ENCODE measurements at places on chromosomes 4 and X.

GRCh38 chrX:153772316-153773217 is 8.3 kb upstream of the SRPK3 start:
- DNase-seq, result no peak

DNA sequence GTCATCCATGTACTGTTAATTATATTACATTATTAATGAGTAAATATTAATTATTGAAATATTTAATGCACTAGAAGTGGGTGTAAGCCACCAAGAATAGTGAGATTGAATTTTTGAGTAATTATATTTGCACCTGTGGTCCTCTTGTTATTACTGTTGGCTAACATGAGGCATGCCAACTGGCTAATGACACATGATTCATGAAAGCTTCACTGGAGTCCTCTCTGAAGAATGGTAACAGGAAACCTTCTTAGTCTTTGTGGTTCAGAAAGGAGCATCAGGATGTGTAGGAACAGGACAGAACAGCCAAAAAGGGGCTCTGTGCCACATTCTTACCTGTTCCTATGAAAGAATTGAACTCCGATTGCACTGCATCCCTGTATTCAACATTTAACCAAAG is 65.2 kb downstream of the SLC4A4 start:
- DNase-seq, result no peak

- no peak for DNase-seq
Measured at GRCh38 chrX:46263494-46263893, 281.7 kb downstream of the ZNF674 start.

DNA sequence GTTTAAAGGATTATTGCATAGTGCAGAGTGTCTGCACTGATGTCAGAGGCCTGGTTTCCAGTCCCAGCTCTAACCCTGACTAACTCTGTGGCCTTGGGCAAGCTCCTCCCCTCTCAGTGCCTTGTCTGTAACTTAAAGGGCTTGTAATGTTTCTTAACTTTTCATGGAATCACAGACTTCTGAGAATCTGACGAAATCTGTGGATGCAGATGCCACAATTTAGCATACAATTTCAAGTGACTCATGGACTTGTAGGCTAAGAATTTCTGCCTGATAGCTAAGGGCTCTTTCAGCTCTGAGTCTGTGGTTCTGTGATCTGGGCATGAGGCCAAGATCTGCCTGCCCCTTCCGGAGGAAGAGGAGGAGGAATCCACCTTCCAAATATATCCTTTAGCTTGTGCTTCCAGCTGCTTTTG is 236.9 kb downstream of the AR start:
- DNase-seq, result no peak

- DNase-seq, result no peak
Measured at GRCh38 chr4:99382745-99383360, 30.3 kb upstream of the ADH1C start.

DNA sequence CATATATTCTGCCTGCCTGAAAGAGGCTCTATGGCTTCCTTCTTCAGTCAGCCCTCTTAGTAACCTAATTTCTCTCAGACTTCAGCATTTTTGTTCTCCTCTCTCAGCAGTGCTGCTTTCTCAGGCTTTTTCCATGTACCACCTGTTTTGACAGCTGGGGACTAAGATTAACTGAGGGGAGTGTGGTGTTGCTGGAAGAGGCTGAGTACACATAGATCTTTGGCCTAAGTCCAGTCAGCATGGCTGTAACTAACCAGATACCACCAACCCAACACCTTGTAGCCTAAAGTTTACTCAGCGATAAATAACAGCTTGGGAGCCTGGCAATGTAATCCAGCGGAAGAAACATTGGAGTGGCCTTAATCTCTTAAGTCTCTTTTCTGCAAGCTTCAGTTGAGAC is 85.5 kb downstream of the RTL3 start:
- no peak for DNase-seq

- no peak for DNase-seq
Measured at GRCh38 chrX:17596061-17596460, 141.2 kb upstream of the SCML1 start.

GRCh38 chrX:139126493-139126892 is 404.0 kb upstream of the F9 start:
- DNase-seq, result no peak

DNA sequence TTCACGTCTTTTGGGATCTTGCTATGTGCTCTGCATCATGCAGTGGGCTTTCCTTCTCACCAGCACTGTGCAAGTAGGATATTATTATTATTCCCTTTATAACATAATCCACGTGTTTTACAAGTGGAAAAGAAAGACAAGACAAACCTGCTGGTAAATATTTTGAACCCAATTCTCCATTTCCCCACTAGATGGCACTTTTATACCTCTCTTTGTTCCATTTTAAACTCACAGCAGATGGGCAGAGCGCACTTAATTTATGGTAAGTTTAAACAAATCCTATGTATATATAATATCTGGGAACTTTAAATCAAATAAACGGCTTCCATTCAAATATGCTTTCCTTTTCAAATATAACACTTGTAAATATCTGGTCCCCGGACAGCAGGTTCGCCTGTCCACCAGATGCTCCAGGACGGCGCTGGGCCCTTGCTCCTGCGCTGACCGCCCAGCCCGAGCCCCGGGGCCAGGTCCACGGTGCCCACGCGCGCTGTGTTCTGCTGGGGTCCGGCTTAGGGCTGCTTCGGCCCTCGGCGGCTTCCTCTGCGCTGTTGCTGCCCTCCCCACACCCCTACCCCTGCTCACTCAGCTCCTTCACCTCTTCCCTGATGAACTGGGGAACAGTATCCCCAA is 31.1 kb downstream of the F11 start:
- no peak for DNase-seq

- DNase-seq, result no peak
Measured at GRCh38 chrX:154000051-154000450, 19.7 kb downstream of the IRAK1 start.

GRCh38 chr4:81913427-81913879 is 441.7 kb upstream of the RASGEF1B start:
- peak; percentile 10 for DNase-seq

DNA sequence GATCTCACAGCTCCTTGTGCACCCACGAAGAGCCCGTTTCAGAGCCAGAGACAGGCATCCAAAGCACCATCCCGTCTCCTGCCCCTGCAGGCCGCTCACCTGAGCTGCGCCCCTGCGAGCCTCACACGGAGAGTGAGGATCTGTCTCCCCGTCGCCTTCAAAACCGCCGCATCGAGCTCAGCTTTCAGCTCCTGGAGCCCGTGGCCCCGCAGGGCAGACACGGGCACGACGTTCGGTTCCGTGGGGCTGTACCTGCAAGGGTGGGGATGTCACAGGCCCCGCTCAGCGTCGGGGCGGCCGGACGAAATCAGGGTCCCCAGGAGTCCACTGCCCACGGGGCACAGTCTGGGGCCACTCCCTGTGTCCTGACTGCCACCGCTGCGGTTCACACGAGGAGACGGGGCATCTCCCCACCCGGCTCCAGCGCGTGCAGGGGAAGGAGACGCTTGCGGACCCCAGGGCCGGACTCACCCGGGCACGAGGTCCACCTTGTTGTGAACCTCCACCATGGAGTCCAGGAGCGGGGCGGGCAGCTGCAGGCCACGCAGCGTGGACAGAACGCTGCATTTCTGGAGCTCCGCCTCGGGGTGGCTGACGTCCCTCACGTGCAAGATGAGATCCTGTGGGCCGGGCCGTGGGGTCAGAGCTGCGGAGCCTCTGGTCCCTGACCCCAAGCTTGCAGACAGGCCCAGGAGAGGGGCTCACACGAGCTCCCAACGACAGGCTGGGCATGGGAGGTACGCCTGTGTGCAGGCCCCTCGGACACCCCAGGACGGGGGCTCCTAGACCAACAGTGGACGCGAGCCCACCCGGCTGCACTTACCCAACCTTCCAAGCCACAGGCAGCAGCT is 11.1 kb downstream of the GTPBP6 start:
- DNase-seq, result no peak

- no peak for DNase-seq
Measured at GRCh38 chr4:139794158-139794954, 128.7 kb downstream of the MGST2 start.

DNA sequence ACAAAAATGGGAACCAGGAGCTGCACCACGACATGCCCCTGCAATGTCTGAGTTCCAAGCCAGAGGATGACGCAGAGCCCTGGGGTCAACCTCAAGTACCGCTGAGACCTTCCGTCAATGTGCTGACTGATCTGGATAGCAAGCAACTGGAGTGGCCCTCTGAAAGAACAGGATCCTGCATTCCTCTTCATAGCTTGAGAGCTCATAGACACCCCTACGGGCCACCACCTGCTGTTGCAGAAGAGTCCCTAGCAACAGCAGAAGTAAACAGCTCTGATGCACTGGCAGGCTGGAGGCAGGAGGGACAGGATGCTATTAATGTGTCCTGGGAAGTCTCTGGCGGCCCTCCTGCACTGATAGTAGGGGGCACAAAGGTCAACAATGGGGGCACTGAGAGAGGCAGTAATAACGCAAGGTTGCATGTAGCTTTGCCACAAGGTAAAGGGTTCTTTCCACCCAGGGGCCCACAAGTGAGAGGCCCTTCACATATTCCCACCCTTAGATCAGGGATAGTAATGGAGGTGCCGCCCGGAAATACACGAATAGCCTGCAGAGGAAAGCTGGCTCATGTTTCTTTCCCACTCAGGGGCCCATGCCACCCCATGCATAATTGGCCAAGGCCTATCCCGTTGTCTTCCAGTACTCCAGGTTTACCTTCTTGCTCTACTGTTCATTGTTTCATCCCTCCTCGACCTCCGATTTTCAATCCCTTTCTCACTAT is 1.3 kb downstream of the PRR32 start:
- no peak for DNase-seq

GRCh38 chr4:157219711-157220370 is 687 bp upstream of the GRIA2 start:
- DNase-seq, result no peak

DNA sequence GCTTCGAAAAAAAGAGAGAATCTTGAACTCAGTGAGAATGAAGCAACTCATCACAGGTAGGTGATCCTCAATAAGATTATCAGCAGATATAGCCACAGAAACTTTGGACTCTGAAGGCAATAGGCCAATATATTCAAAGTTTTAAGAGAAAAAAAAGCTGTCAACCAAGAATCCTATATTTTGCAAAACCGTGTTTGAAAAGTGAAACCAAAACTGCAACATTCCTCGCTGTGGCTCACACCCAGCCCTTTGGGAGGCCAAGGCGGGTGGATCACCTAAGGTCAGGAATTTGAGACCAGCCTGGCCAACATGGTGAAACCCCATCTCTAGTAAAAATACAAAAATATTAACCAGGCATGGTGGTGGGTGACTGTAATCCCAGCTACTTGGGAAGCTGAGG is 22.8 kb downstream of the MAD2L1 start:
- DNase-seq, result no peak

DNA sequence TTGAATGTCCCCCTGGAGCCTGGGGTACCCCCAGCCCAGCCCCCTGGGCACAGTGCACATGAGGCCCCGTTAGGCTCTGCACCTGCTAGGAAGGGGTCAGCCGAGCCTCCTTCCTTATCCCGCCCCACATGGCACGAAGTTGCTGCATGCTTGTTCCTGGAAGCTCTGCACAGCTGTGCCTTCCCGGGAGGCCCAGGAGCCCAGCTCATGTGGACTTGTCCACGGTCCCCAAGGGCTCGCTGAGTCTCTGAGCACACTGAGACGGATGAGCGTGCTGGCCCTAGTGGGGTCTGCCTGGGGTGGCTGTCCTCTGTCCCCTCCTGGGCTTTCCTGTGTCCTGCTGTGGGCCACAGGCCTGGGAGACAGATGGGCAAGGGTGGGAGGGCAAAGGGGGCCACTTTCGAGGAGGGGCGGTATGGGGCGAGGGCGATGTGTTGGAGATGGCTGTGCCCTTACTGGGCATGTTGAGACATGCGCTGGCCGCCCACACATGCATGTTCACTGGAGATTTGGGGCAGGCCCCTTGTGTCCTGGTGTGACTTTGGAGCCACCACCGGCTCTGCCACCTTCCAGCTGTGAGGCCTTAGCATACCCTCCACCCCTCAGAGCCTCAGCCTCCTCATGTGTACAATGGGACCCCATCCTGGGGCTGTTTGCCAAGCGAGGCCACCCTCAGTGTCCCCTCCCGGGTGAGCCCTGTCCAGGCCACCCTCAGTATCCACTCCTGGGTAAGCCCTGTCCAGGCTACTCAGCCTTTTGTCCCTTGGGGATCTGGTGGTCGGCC is 237.6 kb downstream of the AFAP1 start:
- DNase-seq, result no peak

- DNase-seq, result no peak
Measured at GRCh38 chr4:2482192-2482591, 13.3 kb downstream of the RNF4 start.

DNA sequence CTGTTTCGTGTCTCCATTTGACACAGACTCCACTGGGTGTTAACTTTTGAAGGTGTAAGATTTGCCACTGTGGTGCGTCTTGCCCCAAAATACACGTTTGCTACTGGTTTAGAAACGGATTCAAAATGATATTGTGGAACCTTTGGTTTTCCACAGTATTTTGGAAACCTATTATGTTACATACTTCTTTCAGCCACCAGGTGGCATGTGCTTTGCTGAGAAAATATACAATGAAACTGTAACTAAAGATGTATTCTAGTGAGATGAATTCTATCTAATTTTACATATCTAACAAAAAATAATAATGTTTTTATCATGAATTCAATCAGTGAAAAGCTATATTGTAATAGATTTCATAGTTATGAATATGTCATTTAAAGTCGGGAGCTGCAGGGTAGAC is 28.4 kb upstream of the SLITRK4 start:
- DNase-seq, result no peak

GRCh38 chrX:105752338-105752956 is 69.9 kb upstream of the NRK start:
- DNase-seq, result no peak

DNA sequence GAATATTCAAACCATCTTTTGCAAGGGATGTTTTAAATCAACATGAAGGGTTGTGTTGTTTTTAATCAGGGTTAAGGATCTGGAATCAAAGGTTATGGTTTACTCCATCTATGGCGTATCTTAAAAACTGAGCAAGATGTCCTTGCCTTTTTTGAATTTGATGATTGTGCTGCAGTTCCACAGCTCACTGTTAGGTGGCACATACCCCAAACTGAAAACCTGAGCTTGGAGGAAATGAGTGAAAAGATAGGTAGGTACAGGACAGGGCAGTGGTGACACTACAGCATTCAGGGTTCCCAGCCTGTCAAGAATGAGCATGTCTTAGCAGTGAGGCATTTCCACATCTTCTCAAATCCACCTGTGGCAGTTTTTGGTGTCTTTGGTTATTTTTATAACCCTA is 13.1 kb upstream of the EOLA1 start:
- no peak for DNase-seq

Data from activated CD8-positive, alpha-beta memory T cell treated with anti-CD3 and anti-CD28 coated beads for 4 hours (primary cell).